ENCODE measurements at places on chromosomes 7 and 10.

- no peak for DNase-seq
Measured at GRCh38 chr10:77628906-77629730, 8.5 kb downstream of the KCNMA1 start.

- no peak for DNase-seq
Measured at GRCh38 chr7:106071999-106072714, 40.0 kb downstream of the SYPL1 start.

- no peak for DNase-seq
Measured at GRCh38 chr10:124145109-124145870, 51.9 kb upstream of the CHST15 start.

DNA sequence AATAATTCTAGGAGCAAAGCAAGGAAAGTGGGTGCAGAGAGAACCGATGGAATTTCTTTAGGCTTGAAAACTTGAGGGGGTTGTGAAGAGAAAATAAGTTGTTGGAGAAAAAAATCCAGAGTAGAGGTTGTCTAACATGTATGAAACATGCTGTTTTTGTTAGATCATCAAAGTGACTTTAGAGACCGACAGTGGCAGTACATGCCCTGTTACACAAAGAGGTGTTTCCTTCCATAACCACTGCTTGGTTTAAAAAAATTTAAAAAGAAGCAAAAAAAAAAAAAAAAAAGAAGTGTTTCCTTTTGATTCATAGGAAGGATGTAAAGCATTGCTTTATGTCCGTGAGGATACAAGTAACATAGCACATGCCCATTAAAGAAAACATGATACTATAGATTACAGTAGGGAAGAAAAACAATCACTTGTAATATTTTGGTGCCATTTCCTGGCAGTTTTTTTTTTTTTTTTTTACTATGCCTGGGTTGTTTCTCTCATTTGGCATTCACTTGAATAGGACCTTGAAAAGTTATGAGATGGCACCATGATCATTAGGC lies 6.1 kb downstream of the ENTPD1 start:
- no peak for DNase-seq

DNA sequence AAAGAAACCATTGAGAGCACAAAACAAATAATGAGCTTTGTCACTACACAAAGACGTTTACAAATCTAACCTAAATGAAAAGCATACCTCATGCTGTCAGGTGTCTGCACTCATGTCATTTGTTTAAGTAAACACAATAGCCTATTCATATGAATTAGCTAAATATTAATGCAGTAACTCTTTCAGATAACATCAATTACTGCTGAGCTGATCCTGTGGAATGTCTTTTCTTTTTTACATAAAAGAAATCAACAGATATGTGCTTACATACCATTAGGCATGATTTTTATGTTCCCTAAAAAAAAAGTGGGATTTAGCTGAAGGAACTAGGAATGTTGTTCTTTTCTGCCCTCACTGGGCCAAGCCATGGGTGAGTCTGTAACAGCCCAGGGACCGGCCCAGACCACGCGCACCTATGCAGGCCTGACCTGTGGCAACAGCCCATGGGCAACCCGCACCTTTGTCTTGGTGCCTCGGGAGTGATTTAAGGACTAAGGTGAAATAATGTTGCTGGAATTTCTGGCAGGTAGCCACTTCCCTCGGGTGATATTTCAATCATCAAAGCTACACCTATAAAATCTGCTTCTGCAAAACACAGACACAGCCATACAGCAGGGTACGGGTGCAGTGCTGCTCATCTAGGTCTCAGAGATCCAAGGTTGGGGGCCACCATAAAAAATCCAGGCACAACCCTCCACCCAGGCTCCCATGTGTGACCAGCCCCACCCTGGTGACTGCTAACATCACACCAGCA lies 44.6 kb downstream of the FGFR2 start:
- no peak for DNase-seq

DNA sequence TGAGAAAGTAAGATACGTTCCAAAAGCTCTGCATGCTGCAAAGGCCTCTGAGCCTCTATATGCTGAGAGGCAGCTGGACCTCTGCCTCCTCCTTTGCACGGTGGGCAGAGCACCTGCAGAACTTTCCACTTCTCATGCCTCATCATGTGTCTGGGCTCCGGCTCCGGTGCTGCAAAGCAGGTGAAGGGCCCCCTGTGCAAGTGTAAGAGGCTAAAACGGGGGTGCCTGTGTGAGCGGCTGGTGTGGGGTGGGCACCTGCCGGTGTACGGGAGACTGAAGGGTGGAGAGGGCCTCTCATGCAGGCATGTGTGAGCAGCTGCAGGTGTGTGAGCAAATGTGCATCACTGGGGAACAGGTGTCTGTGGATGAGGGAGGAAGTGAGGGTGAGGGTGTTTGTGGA lies 121.0 kb downstream of the KCNMA1 start:
- no peak for DNase-seq

GRCh38 chr7:24637021-24637420 lies 63.8 kb downstream of the PALS2 start:
- DNase-seq, result no peak

- DNase-seq, result no peak
Measured at GRCh38 chr7:124754576-124755268, 10.9 kb downstream of the GPR37 start.

GRCh38 chr7:54796150-54796549 lies 37.1 kb upstream of the SEC61G start:
- DNase-seq, result no peak

DNA sequence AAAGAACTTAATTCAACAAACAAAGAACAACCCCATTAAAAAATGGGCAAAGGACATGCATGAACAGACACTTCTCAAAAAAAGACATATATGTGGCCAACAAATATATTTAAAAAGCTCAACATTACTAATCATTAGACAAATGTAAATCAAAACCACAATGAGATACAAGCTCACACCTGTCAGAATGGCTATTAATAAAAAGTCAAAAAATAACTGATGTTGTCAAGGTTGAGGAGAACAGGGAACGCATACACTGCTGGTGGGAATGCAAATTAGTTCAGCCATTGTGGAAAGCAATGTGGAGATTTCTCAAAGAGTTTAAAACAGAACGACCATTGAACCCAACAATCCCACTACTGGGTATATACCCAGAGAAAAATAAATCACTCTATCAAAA lies 19.1 kb downstream of the ZFAND4 start:
- no peak for DNase-seq

GRCh38 chr10:51804866-51805265 lies 105.5 kb upstream of the CSTF2T start:
- DNase-seq, result no peak

- DNase-seq, result no peak
Measured at GRCh38 chr10:36473122-36473521, 652.3 kb upstream of the ANKRD30A start.

DNA sequence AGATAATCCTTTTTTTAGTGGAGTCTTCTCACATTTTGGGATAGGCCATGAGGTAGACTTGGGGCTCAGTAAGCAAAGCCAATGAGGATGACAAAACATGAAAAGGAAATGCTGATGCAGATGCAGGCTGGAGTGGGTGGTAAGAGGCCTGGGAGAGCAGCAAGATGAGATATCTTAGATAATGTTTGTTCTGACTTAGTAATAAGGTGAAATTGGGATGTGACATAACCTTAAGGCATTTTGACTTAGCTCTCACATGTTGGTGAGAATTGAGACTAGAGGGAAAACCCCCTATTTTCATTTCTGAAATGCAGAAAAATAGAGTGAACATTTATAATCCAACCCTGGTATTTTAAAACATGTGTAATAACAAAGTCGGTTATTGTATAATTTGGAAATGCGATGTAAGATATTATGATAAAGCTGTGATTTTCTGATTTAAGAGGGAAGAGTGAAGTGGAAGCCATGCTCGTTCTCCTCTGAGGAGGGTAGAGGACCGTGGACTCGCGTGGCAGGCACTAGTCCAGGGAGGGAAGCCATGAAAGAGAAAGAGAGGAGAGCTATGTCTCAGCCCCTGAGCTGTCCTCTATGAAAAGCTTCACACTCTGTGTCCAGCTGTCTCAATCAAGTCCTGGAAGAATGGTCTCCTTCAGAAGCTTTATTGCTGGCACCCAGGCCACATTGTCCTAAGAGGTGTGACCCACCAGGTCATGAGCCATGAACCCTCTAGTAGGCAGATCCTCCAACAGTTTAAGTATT lies 57.3 kb downstream of the ST7 start:
- DNase-seq, result no peak

DNA sequence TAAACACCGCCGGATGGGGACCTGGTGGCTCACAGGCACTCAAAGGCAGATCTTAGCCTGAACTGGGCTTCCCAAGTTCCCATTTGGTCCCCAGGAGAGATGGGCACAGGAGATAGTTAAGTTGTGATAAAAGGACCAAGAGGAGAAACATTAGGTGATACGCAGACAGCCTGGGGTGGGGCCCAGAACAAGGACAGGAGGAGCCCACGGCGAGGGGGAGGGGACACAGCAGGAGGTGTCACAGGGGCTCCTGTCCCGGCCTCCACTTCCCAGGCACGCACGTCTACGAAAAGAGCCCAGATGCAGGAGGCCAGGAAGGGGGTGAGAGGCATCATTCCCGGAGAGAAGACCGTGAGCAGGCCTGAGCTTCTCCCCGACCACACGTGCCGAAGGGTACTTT lies 16.3 kb upstream of the DNAAF5 start:
- no peak for DNase-seq

DNA sequence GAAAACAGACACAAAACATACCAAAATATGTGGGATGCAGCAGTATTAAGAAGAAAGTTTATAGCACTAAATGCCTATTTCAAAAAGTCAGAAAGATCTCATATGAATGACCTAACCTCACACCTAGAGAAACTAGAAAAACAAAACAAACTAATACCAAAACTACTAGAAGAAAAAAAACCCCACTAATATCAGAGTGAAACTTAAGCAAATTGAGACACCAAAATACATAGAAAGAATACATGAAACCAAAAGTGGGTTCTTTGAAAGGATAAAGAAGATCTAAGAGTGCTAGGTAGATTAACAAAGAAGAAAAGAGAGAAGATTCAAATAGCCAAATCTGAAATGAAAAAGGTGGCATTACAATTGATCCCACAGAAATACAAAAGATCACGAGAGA lies 494.1 kb downstream of the SH2D4B start:
- DNase-seq, result no peak

GRCh38 chr10:132434405-132435005 lies 37.5 kb downstream of the PWWP2B start:
- DNase-seq, result no peak

DNA sequence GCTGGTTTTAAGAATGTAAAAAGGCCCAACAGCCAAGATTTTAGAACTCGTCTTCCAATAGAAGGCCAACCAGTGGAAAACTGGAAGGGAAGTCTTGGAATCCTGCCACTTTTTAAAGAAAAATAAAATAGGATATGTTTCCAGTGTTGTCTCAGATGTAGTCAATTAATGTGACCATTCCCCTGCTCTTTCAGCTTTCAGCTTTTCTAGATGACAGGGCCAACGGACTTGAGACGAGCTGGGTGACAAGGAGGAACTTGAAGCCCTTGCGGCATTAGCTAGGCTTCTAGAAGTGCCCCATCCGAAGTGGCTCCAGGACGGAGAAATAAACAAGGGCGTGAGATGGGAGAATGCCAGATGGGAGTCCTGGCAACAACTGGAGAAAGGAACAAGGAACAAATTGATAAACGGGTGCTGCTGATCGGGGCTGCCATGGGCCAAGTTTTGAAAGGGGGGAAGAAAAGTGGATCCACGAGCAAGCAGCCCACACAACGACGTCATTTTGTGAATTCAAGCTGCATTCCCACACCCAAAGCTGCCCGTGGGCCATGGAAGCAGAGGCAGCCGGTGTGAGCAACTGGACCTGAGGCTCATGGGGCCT lies 42.3 kb downstream of the CTBP2 start:
- peak; percentile 53 for DNase-seq

DNA sequence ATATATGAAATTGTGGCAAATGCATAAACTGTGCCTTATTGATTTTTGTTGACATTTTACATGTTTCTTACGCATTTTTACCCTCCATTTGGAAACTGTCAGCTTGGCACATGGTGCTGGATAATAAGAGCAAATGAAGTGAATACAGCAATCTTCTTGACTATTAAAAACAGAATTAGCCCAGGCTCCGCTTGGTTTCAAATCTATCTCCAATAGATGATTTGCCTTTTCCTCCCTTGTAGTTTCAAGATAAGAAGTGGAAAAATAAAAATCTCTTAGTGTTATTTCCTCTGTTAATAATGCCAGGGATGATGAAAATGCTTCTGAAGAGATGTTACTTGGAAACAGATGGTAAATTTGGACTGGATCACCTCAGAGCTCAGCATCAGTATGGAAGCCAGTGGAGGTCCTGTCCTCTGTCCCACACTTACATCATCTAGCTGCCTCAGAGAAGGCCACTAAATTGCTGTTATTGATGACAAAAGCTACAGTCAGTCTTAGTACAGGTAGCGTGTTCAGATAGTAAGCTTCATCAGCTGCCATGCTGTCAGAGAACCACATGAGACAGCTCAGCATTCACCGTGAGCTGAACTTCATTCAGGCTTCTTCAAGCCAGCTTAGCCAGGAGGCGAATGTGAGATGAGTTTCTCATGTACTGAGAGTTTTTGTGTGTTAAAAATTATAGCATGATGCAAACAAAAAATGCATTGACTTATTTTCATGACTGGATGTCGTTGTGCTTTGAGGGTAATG lies 246.8 kb downstream of the CELF2 start:
- no peak for DNase-seq

- DNase-seq, result no peak
Measured at GRCh38 chr10:17787087-17787961, 21.8 kb upstream of the MRC1 start.

- no peak for DNase-seq
Measured at GRCh38 chr10:7998831-7999230, 55.7 kb upstream of the GATA3 start.

DNA sequence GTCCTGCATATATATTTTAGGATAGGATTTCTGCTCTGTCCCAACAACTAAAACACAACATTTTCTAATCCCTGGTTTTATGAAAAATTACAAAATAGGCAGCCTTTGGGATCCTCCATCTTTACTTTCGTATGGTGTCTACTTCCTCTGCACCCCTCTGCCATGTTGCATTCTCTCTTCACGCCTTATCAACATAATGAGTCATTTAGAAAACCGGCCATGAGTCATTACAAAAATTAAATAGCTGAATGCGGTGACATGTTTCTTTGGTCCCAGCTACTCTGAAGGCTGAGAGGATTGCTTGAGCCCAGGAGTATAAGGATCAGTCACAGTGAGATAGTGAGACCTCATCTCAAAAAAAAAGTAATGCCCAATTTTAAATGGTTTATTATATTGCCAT lies 148.1 kb upstream of the CELF2 start:
- no peak for DNase-seq

DNA sequence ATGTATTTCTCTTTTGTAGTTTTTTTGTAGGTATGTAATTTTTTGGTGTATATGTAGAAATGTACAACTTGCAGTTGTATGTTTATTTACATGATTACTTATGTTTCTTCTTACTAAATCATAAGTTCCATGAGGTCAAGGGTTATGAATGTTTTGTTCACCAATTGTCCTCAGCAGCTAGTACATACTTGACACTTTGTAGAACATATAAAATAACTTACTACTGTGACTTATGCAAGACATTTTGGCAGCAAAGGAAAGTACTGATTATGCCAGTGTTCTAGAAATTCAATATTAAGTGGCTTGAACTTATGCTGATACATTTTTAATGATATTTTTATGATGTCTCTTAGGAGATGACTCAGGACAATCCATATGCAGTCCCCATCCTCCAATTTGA lies 209.6 kb downstream of the DKK1 start:
- DNase-seq, result no peak

GRCh38 chr10:113718969-113719822 lies 32.3 kb upstream of the PLEKHS1 start:
- no peak for DNase-seq

- DNase-seq, result no peak
Measured at GRCh38 chr7:27200761-27201579, 1.1 kb upstream of the HOXA13 start.
